ENCODE measurements at places on chromosomes 3 and 15. TPM values are rescaled to one million over a fixed set of nuclear protein-coding genes. Genes with fewer than 3 reads are reported as not detected.
A peak's percentile ranks its signal among the peaks of the same experiment; 100 is the strongest.

Gene PLSCR2
- total RNA-seq = not detected

Gene CILP
- total RNA-seq = not detected

- no peak overlapping the region for H3K4me3 ChIP-seq
- H3K4me1 ChIP-seq = no peaks in the 10 kb centered on the region
- H3K27ac ChIP-seq = no peak overlapping the region
- no peak for DNase-seq
- no peaks in the 10 kb centered on the region for H3K36me3 ChIP-seq
Observed at GRCh38 chr3:163817015-163817414, 1261.3 kb downstream of the SI start.

DNA sequence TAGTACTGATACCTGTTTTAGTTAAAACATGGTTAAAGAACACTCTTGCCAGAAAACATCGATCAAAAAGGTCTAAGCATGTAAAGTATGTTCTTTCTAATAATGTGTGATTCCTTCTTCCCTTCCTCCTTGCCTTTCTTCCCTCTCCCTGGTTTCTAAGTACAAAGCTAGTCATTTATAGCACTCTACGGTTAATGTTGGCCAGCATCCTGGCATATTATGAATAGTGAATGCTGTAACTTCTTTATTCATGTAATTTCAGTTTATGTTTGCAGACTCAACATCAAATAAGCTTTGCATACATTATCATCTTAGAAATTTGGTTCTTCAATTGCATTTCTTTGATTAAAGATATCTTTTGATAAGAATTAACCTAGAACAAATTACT lies 27.1 kb downstream of the P2RY12 start:
- no peaks in the 10 kb centered on the region for H3K36me3 ChIP-seq
- no peak overlapping the region for H3K4me3 ChIP-seq
- no peak for DNase-seq
- no peak overlapping the region for H3K27ac ChIP-seq
- peaks cover 5% of the 10 kb centered on the region for H3K4me1 ChIP-seq

DNA sequence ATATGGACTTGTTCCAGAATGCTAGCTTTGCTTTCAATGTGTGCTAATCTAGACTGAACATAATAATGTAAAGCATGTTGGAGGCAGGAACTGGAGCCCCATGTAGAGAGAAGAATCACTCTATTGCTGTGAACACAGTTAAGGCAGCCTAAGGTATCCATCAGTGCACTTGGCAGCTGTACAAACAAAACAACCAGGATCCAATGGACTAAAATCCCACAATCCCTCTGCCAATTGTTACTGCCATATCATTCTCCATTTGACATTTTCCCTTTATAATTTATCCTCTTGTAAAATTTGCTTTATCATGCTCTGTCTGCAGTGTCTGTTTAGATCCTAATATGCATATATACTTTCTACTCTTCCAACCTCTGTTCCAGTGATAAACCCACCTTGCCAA lies 756.8 kb upstream of the LMCD1 start:
- H3K4me1 ChIP-seq = no peaks in the 10 kb centered on the region
- H3K27me3 ChIP-seq = no peaks in the 10 kb centered on the region
- no peaks in the 10 kb centered on the region for H3K36me3 ChIP-seq
- no peak for DNase-seq
- H3K27ac ChIP-seq = no peak overlapping the region

Gene GRAMD2A
- under 0.01 TPM for total RNA-seq

Gene ECE2
- not detected for total RNA-seq

- H3K4me1 ChIP-seq = peaks cover 17% of the 10 kb centered on the region
- H3K4me3 ChIP-seq = no peak overlapping the region
- no peak overlapping the region for H3K27ac ChIP-seq
- H3K27me3 ChIP-seq = no peaks in the 10 kb centered on the region
- no peaks in the 10 kb centered on the region for H3K36me3 ChIP-seq
- DNase-seq = peak; percentile 36
Observed at GRCh38 chr3:149247929-149248691, 26.5 kb upstream of the CP start.

Gene SLC22A13
- total RNA-seq = under 0.01 TPM

Gene OXTR
- 56.1 TPM for total RNA-seq

DNA sequence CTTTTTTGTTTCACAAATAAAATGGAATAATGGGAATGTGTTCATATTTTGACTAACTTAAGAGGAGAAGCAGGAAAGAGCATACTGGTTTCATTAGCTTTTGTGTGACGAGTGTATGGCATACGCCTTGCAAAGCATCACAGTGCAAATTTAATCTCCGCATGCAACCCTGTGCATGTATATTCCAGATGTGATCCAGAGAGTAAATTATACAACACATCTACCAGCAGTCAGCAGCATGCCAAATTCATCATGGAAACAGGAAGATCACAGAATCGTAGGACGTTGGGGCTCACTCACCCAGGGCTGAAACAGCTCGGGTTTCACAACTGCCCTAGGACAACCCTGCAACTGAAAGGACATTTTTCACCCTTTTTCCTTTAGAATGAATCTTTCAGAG lies 53.4 kb downstream of the ADAMTS9 start:
- no peaks in the 10 kb centered on the region for H3K27me3 ChIP-seq
- peaks cover 10% of the 10 kb centered on the region for H3K36me3 ChIP-seq
- H3K4me1 ChIP-seq = no peaks in the 10 kb centered on the region
- DNase-seq = no peak
- H3K27ac ChIP-seq = no peak overlapping the region
- H3K4me3 ChIP-seq = no peak overlapping the region

DNA sequence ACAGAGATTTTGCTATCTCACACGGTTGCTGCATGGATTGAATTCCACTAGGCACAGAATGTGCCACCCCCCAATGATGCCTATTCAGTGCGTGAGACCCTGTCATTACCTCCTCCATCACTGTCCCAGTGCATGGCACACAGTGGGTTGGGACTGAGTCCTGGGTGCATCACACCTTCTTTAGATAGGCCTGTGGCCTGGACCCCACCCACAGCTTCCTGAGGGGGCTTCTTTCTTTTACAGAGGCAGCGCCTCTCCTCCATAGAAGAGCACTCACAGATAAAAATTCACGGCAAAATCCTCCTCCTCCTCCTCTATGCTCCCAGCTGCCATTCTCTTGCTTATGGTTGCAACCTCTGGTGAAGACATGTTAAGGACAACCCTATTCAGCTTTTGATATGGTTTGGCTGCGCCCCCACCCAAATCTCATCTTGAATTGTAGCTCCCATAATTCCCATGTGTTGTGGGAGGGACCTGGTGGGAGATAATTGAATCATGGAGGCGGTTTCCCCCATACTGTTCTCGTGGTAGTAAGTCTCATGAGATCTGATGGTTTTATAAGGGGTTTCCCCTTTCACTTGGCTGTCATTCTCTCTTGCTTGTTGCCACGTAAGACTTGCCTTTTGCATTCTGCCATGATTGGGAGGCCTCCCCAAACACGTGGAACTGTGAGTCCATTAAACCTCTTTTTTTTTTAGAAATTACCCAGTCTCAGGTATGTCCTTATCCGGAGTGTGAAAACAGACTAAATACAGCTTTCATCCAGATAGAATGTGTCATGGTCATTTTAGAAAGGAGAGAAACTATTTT lies 147.6 kb downstream of the KLF13 start:
- H3K36me3 ChIP-seq = no peaks in the 10 kb centered on the region
- DNase-seq = no peak
- H3K27me3 ChIP-seq = no peaks in the 10 kb centered on the region
- H3K4me1 ChIP-seq = peaks cover 14% of the 10 kb centered on the region
- H3K27ac ChIP-seq = no peak overlapping the region
- H3K4me3 ChIP-seq = no peak overlapping the region

Gene FYCO1
- 16.1 TPM for total RNA-seq

DNA sequence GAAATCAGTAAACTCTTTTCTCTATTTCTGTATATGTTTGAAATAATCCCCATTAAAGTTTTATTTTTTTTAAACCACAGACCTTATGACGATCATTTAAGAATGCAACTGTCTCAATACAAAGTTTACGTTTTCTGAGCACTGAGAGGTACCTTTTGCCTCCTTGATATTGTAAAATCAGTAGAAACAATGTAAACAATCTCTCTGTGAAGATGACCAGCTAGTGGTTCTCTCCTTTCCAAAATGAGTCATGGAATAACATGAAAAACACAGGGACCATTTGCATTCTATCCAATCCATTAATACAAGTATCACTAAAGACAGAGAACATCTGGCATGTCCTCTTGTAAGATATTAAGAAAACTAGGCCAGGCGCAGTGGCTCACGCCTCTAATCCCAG lies 48.8 kb downstream of the RAD18 start:
- H3K27me3 ChIP-seq = no peaks in the 10 kb centered on the region
- H3K4me3 ChIP-seq = no peak overlapping the region
- H3K4me1 ChIP-seq = no peaks in the 10 kb centered on the region
- DNase-seq = peak; percentile 11
- H3K36me3 ChIP-seq = 0 out of 2 replicates have a peak, but pooled peaks cover 1% of the 10 kb centered on the region

DNA sequence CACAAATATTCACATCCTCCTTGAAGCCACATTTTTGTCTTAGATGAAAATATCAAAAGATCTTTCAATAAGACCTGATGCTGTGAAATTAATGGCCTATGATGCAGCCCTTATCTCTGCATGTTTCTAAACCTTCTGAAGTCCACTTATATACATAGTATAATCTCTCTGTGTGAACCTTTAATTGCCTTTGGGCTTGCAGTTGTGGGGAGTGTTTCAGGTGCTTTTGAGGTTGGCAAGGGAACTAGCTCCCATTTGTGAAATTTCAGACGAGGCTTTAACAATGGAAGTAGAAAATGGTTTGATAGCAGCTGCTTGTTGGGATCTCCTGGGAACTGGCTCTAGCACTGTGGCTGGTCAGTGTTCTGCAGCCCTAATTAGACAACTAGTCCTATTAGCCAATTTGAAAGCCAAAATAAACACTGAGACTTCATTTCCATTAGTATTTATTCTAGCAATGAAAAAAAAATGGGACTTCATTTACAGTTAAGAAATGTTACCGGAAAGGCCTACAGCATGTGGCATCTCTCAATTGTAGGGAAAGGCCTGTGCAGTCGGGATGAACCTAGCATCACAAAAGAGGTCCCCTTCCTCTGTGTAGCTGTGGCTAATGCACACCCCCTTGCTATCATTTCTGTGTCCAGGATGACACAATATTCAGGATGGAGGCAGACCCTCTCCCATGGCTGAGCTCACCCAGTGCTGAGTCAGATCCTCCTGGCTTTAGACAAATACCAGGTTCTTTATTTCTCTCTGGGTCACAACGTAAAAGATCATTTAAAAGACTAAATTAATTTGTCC lies 140.7 kb upstream of the TRIM42 start:
- H3K4me3 ChIP-seq = no peak overlapping the region
- H3K27me3 ChIP-seq = no peaks in the 10 kb centered on the region
- no peak for DNase-seq
- H3K4me1 ChIP-seq = no peaks in the 10 kb centered on the region

Gene CLDN18
- total RNA-seq = not detected

DNA sequence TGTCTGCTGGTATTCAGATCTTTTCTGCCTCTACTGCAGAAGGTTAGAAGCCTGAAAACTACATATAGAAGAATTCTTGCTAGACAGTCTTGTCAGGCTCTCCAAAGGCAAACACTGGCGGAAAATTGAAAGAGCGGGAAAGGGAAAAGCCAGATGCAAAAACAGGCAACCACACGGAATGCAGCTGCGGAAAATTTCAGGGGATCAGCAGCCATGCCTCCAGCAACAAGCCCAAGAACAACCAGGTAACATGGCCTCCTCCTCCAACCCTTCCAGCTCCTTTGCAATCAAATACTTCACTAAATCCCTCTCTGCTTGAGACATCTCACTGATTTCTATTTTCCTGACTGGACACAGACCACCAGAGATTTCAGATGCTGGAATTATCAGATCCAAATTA lies 9.6 kb downstream of the UBP1 start:
- H3K36me3 ChIP-seq = no peaks in the 10 kb centered on the region
- peaks cover 14% of the 10 kb centered on the region for H3K4me1 ChIP-seq
- no peak overlapping the region for H3K27ac ChIP-seq
- DNase-seq = no peak

- peak; percentile 83 for DNase-seq
- peaks cover 7% of the 10 kb centered on the region for H3K27me3 ChIP-seq
- H3K27ac ChIP-seq = no peak overlapping the region
- no peak overlapping the region for H3K4me3 ChIP-seq
Observed at GRCh38 chr3:43155464-43156121, 49.7 kb upstream of the POMGNT2 start.

DNA sequence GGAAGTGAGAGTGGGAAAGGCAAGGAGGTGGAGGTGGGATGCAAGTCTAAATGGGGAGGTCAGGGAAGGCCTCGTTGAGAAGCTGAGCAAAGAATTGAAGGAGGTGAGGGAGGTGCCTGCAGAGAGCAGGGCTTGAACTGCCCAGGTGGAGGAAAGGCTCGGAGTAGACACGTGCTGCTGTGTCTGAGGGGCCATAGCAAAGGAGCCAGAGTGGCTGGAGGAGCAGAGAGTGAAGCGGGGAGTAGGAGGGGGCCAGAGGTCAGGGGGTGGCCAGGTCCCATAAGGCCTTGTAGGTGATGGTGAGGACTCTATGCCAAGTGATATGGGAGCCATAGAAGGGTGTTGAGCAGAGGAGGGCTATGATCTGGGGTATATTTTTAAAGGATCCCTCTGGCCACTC lies 21.4 kb upstream of the HRH1 start:
- H3K36me3 ChIP-seq = no peaks in the 10 kb centered on the region
- H3K4me3 ChIP-seq = no peak overlapping the region
- H3K27me3 ChIP-seq = no peaks in the 10 kb centered on the region
- DNase-seq = no peak

DNA sequence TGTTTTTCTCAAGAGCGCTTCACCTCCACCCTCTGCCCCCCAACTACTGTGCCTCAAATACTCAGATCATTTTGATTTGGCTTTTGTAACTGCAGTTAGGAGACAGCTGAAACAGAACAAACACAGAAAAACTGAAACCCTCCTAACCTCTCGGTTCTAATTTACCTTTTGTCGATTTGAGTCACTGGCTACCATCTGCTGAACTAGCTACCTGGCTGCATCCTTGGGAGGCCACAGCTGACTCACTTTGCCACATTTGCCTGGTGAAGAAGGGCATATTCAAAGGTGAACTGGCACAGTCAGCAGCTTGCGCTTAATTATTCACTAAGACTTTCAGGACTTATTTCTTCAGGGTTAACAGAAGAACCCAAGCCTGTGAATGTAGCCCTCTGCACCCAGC lies 117.7 kb downstream of the FOXB1 start:
- no peak for DNase-seq
- peaks cover 29% of the 10 kb centered on the region for H3K27me3 ChIP-seq
- no peak overlapping the region for H3K27ac ChIP-seq
- no peaks in the 10 kb centered on the region for H3K4me1 ChIP-seq
- H3K4me3 ChIP-seq = no peak overlapping the region

- no peak overlapping the region for H3K27ac ChIP-seq
- no peak overlapping the region for H3K4me3 ChIP-seq
- no peaks in the 10 kb centered on the region for H3K4me1 ChIP-seq
Observed at GRCh38 chr3:24101676-24102168, 156.6 kb downstream of the NR1D2 start.

Data from IMR-90 (cell line).